ENCODE measurements at places on chromosomes 2 and 18. TPM values are rescaled to one million over a fixed set of nuclear protein-coding genes. Genes with fewer than 3 reads are reported as not detected.

DNA sequence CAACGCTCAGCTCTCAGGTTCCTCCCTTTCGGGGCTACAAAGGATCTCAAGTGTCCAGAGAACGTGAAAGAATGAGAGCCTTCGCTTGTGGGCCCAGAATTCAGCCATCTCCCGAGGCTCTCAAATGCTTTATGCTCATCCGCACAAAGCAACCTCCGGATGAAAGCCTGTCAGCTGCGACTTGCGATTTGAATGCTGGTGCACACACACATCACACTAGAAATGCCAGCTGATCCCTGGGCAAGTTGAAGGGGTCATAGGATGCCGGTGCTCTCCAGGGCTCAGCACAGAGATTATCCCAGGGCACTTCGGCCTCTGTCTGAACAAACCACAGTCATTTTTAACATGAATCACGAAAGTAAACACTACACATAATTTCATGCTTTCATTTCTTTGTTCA is 141.8 kb upstream of the MYT1L start:
- no peak for DNase-seq

GRCh38 chr18:69878213-69878933 is 69.3 kb downstream of the CD226 start:
- DNase-seq: no peak

DNA sequence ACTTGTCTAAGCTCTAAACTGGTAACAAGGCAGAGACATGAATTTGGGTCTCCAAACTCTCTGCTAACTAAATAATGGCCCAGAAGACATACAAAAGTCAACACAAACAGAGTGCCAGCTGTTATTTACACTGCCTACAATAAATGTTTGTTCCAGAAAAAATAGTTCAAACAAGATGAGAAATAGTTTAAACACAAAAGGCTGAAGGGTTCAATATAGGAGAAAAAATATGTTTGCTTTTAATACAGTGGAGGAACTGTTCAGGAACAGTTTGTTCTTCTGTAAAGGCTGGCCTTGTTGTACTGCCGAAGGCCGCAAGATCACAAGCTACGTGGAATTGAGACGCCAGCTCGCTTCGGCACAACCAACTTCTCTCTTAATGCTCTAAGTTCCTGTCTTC is 74.6 kb downstream of the AFF3 start:
- DNase-seq: no peak

DNA sequence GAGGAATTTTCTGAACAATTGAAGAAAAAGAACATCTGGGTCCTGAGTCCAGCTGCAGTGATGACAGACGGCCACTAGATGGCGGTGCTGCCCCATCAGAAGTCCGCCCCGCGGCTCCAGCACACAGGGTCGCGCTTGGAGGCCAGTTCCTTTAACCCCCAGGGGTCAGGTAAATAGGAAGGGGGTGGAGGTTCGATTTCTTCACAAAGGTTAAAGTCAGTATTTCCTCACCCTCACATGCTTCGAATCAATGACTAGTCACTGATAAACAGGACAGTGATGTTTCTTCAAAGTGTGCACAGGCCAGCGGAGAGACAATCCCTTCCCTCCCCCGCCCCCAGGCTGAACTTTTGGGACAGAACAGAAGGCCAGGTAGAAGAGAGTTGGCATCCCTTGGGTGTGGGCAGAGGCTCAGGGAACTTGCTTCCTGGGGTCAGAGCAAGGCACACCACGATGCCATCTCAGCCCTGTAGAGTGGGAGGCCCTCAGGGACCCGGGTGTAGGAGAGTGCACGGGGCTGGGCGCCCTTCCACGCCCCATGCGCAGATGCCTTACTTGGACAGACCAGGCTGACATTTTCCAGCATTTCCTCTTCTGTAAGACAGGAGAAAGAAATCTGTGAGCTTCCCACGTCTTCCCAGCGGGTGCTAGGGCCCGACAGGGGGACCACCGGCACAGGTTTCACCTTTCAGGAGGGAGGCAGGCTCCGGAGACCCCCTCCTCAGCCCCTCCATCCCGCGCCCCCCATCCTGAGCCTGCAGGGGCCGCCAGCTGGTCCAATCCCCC is 722 bp downstream of the APOB start:
- peak; percentile 86 for DNase-seq

GRCh38 chr2:8540552-8541055 is 141.3 kb upstream of the ID2 start:
- no peak for DNase-seq

- no peak for DNase-seq
Measured at GRCh38 chr2:179270689-179271088, 6.1 kb upstream of the SESTD1 start.

DNA sequence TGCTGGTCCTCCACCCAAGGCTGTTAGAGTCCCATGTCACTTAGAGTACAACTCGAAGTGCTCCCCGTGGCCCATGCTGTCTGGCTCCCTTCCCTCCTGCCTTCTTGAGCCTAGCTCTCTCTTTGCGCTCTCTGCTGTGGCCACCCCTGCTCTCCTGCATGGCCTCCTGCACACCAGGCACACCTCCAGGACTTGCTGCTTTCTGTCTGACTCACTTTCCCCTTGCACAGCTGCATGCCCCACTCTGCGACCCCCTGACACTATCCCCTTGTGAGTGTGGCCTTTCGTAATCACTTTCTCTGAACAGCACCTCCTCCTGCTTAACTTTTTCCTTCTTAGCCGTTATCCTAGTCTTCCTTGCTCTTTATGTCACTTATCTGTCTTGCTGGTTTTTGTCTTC is 343.6 kb downstream of the TGIF1 start:
- no peak for DNase-seq

DNA sequence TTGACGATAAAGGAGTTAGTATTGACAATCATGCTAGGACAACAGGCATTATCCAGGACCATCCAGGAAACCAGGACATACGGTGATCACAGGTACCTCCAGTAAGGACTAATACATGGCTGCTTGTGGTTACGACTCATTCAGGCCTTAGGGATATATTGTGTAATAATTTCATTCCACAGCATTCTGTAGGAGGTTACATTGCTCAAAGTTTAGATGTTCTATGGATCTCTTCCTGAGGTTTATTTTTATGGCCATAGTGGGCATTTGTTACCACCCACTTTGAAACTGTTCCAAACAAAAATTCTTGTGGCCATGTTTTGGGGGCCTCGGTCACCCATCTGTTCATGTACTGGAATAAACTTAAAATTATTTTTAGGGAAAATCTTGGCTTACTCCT is 431.6 kb downstream of the METTL4 start:
- no peak for DNase-seq

GRCh38 chr2:36352701-36353100 is 2.9 kb upstream of the CRIM1 start:
- no peak for DNase-seq

- DNase-seq: no peak
Measured at GRCh38 chr2:83516503-83516902, 942.6 kb downstream of the SUCLG1 start.

DNA sequence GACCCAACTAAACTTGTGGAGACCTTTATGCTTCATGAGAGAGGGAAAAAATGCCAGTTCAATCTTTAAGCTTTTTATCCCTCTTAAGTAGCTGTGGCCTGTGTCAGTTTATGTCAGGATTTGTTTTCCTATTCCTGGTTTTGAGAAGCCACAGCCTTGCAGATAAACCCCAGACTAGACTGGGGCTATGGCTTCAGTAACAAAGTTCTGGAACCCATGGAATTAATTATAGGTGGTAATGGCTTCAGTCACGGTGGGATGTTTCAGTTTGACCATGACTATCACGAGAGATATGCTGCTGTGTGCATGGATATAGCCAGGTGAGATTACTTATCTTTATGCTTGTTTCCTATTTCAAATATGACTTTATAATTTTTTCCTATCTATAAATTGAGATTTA is 134.8 kb downstream of the RAPGEF4 start:
- no peak for DNase-seq

GRCh38 chr2:170475878-170476277 is 239.3 kb upstream of the SP5 start:
- peak; percentile 43 for DNase-seq

- DNase-seq: no peak
Measured at GRCh38 chr2:162241571-162241970, 1.7 kb downstream of the FAP start.

DNA sequence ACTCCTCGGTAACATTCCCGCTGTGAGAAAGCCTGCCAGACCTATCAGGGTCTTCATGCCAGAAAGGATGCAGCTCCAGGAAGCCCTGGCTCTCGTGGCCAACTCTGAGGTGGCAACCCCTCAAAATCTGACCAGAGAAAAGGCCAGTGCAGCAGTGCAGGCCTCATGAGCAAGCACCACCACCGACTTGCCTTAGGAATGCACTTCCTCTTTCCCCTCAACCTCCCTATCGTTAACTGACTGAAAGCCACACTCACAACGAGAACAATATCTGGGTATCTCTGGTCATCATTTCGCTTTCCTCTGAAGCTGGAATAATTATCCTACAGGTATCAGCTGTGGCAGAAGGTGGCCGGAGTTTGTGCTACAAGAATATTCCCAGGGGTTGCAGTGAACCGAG is 101.4 kb upstream of the POU3F3 start:
- DNase-seq: no peak

DNA sequence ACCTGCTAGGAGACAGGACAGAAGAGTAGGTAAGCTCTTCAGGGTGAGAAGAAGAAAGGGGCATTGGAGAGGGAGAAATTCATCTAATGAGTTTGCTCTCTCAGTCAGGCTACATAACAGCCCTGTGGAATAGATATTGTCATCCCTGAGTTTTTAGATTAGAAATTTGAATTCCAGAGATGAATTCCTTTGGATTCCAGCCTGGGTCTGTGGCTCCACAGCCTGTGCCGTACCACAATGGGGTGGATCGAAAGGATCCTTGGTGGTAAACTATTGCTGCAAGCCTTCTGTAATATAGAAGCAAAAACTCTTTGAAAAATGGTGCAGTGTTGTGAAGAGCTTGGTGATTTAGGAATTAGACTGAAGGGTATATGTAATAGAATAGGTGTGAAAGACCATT is 21.0 kb downstream of the MYO1B start:
- DNase-seq: no peak

- DNase-seq: peak; percentile 33
Measured at GRCh38 chr2:201070948-201071478, 458 bp downstream of the HYCC2 start.

DNA sequence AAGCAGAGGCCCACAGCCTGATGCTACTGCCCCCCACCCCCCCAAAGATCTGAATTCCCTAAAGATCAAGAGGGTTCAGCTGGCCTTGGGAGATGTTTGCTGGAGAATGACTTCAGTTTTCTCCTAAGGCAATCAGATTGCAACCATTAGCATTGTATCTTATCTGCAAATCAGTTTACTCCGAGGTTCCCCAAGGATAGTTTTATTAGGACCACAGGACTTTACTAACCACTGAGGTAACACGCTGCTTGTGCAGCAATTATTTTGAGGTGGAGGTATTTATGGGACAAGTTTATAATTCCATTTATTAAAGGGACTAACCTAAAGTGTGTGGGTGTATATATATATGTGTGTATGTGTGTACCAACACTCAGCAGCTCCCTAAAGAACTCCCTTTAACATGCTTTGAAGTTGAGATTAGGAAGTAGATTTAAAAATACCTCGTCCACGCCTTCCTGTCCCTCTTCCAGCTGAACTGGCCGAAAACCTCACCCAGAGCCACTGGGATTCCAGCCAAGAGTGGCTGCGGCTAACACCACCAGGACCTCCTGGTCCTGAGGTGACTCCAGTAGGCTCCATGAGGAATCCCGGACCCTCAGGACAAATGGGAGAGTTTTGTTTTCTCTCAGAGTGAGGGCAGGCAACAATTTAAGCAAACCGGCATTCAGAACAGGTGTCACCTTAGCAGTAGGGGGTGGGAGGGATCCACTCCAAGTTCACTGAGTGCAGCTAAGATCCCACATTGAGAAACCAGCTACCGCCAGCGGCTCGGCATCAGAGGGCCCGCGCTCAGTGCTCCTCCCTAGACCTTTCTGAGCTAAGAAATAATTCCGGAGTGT is 3.0 kb upstream of the DLX1 start:
- DNase-seq: no peak

GRCh38 chr2:5982903-5983265 is 290.7 kb downstream of the SOX11 start:
- DNase-seq: no peak

DNA sequence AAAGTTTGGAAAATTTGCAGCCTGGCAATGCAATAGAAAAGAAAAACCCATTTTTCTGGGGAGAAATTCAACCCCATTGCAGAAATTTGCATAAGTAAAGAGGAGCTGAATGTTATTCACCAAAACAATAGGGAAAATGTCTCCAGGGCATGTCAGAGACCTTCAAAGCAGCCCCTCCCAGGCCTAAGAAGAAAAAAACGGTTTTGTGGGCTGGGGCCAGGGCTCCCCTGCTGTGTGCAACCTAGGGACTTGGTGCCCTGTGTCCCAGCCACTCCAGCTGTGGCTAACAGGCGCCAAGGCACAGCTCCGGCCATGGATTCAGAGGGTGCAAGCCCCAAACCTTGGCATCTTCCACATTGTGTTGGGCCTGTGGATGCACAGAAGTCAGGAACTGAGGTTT is 224.5 kb downstream of the TXNL1 start:
- no peak for DNase-seq

DNA sequence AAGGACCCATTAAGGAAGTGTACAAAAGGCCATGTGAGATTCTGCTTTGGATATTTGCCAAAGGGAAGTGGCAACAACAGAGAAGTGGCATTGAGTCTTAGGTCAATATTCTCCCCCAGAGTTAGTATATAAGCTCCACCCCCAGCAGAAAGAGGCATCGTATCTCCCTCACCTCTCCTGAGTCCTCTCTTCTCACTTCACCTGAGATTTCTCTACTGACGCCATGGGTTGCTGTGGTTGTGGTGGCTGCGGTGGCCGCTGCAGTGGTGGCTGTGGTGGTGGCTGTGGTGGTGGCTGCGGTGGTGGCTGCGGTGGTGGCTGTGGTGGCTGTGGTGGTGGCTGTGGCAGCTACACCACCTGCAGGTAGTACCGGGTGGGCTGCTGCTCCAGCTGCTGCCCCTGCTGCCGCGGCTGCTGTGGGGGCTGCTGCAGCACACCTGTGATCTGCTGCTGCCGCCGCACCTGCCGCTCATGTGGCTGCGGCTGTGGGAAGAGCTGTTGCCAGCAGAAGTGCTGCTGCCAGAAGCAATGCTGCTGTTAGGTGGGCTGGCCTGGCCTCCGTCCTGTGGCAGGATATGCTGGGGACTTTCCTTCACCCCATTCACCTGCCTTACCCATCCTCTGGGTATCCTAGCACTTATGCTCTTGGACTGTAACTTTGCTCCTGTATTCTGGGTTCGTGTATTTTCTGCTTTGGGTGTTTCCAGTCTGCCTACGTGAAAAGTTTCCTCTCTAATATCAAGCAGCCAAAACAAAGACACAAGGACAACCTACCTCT is 5.9 kb downstream of the SCYGR3 start:
- DNase-seq: no peak

Gene MDH1B
- polyA plus RNA-seq: 0.35 TPM

Gene RAB6C
- polyA plus RNA-seq: not detected

Gene INHBB
- 1.3 TPM for polyA plus RNA-seq

Gene TUBB6
- 109 TPM for polyA plus RNA-seq

Gene SNRNP27
- 66.3 TPM for polyA plus RNA-seq

Gene CHAC2
- 3.8 TPM for polyA plus RNA-seq

Gene RNF25
- polyA plus RNA-seq: 32.7 TPM

Gene NOL4
- 0.66 TPM for polyA plus RNA-seq

Gene SERPINB11
- polyA plus RNA-seq: not detected

Gene DCDC2C
- not detected for polyA plus RNA-seq
